Naive thymus-derived CD4-positive, alpha-beta T cell (primary cell): ENCODE measurements at places on chromosomes 7 and 10. TPM values are rescaled to one million over a fixed set of nuclear protein-coding genes. Genes with fewer than 3 reads are reported as not detected.
A peak's percentile ranks its signal among the peaks of the same experiment; 100 is the strongest.

HACD1 gene
- total RNA-seq, result 1.6 TPM

DNA sequence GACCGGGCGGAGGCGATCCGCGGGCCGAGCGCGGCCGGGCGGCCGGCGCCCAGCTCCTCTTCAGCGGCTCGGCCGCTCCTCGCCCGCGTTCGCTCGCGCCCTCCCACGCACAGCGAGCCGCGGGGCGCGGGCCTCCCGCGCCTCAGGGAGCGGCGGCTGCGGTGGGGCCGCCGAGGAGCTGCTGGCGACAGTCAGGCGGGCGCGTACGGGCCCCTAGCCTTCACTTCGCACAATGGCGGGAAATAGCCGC is at the start of gene MCMBP:
Gene MCMBP (minus strand): TSS at position 234 of the 250 bp plus-strand sequence. CDS start 259 bp downstream, outside the sequence.
- H3K4me3 ChIP-seq, result peak within 1 kb of the TSS; percentile 97
- no peak for DNase-seq
- H3K36me3 ChIP-seq, result no peaks in the 10 kb centered on the region
- H3K27ac ChIP-seq, result peak within 1 kb of the TSS; percentile 84

- H3K4me1 ChIP-seq, result no peaks in the 10 kb centered on the region
- no peak overlapping the region for H3K27ac ChIP-seq
- H3K36me3 ChIP-seq, result no peaks in the 10 kb centered on the region
- H3K4me3 ChIP-seq, result no peak overlapping the region
These were observed 72.4 kb downstream of the SKAP2 start for GRCh38 chr7:26792006-26792405.

- H3K36me3 ChIP-seq, result no peaks in the 10 kb centered on the region
- H3K27ac ChIP-seq, result no peak overlapping the region
- H3K4me3 ChIP-seq, result no peak overlapping the region
- no peak for DNase-seq
These were observed 1.6 kb upstream of the NRG3 start for GRCh38 chr10:81873231-81873931.

DNA sequence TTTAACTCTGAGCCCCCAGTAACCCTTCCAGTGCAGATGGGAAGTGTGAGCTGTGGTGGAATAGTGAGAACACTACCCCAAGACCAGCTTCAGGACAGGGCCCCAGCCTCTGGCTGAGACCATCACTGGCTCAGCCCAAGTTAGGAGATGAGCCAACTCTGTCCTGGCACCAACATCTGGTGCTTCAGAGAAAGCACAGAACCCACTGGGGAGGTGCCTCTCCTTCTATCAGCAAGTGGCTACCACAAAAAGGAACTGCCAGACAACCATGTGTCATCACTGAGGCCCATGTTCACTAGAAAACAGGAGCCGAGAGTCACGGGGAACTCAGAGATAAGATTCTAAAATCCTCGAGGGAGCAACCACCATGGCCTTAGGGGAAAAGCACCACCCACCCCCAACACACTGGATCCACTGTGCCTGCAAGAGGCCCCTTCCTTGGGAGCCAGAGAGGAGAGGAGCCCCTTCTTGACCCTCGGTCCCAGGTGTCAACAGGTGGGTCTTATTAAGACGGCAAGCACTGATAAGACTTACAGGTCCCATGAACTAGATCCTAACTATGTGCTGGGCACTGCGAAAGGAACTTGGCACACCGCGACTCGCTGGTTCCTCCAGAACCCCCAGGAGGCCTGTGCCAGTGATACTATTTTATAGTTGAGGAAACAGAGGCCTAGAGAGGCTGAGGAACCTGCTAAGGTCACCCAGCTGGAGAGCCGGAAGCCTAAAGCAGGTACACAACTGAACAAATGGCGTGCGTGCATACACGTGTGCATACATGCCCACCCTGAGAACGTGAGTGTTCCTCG is 102.7 kb downstream of the FAM53B start:
- H3K4me1 ChIP-seq, result peaks cover 55% of the 10 kb centered on the region
- DNase-seq, result no peak
- no peaks in the 10 kb centered on the region for H3K27me3 ChIP-seq
- no peak overlapping the region for H3K4me3 ChIP-seq
- H3K36me3 ChIP-seq, result no peaks in the 10 kb centered on the region

GPER1 gene
- total RNA-seq, result not detected in 2 replicates

GRCh38 chr10:30849231-30850035 is 182.2 kb downstream of the ZNF438 start:
- H3K36me3 ChIP-seq, result no peaks in the 10 kb centered on the region
- no peaks in the 10 kb centered on the region for H3K27me3 ChIP-seq
- H3K4me3 ChIP-seq, result no peak overlapping the region
- H3K27ac ChIP-seq, result no peak overlapping the region
- DNase-seq, result no peak

LRRC4 gene
- total RNA-seq, result 0.57 TPM

CYP3A7 gene
- total RNA-seq, result not detected in 2 replicates

- no peak overlapping the region for H3K27ac ChIP-seq
- no peaks in the 10 kb centered on the region for H3K27me3 ChIP-seq
- DNase-seq, result peak; percentile 55
- no peaks in the 10 kb centered on the region for H3K4me1 ChIP-seq
These were observed 41.8 kb upstream of the HYCC1 start for GRCh38 chr7:23055582-23056178.

GRCh38 chr7:121936951-121937623 is 64.1 kb downstream of the PTPRZ1 start:
- no peaks in the 10 kb centered on the region for H3K27me3 ChIP-seq
- H3K27ac ChIP-seq, result no peak overlapping the region
- H3K4me1 ChIP-seq, result no peaks in the 10 kb centered on the region
- no peaks in the 10 kb centered on the region for H3K36me3 ChIP-seq
- no peak for DNase-seq
- no peak overlapping the region for H3K4me3 ChIP-seq

DNA sequence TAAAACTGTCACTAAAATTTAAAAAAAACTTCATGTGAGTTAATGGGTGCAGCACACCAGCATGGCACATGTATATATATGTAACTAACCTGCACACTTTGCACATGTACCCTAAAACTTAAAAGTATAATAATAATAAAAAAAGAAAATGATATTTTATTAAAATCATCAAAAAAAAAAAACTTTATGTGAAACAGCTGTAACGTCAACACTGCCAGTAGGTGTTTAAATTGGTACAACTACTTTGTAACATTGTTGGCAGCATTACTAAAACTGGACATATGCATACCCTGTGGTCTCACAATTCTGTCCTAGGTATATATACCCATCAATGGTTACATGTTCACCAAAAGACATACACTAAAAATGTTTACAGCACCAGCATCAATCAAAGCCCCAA is 82.1 kb downstream of the NDUFB2 start:
- H3K27me3 ChIP-seq, result no peaks in the 10 kb centered on the region
- no peak for DNase-seq
- H3K36me3 ChIP-seq, result peaks cover 25% of the 10 kb centered on the region
- no peak overlapping the region for H3K4me3 ChIP-seq

GRCh38 chr7:71237945-71238344 is 106.0 kb downstream of the GALNT17 start:
- no peaks in the 10 kb centered on the region for H3K4me1 ChIP-seq
- no peak for DNase-seq
- H3K36me3 ChIP-seq, result no peaks in the 10 kb centered on the region
- no peak overlapping the region for H3K4me3 ChIP-seq

- no peaks in the 10 kb centered on the region for H3K27me3 ChIP-seq
- DNase-seq, result peak; percentile 63
- no peaks in the 10 kb centered on the region for H3K36me3 ChIP-seq
- peaks cover 3% of the 10 kb centered on the region for H3K4me1 ChIP-seq
- H3K27ac ChIP-seq, result no peak overlapping the region
These were observed 6.9 kb upstream of the SH2B2 start for GRCh38 chr7:102279537-102280400.

IL15RA gene
- 5.6 TPM for total RNA-seq

TMEM184A gene
- not detected for total RNA-seq

- DNase-seq, result no peak
- H3K27me3 ChIP-seq, result no peaks in the 10 kb centered on the region
- H3K36me3 ChIP-seq, result no peaks in the 10 kb centered on the region
- H3K4me3 ChIP-seq, result no peak overlapping the region
These were observed 142.5 kb upstream of the LRRTM3 start for GRCh38 chr10:66783316-66783715.

EIF5AL1 gene
- total RNA-seq, result 0.15 and 0.18 TPM in 2 replicates

PROSER2 gene
- total RNA-seq, result 1.8 TPM

- no peaks in the 10 kb centered on the region for H3K36me3 ChIP-seq
- no peak overlapping the region for H3K27ac ChIP-seq
- H3K4me1 ChIP-seq, result no peaks in the 10 kb centered on the region
- H3K27me3 ChIP-seq, result no peaks in the 10 kb centered on the region
These were observed 1.6 kb upstream of the ADAP1 start for GRCh38 chr7:956031-956430.

GRCh38 chr7:23315366-23315765 is 16.2 kb downstream of the MALSU1 start:
- no peak overlapping the region for H3K27ac ChIP-seq
- H3K4me1 ChIP-seq, result no peaks in the 10 kb centered on the region

DNA sequence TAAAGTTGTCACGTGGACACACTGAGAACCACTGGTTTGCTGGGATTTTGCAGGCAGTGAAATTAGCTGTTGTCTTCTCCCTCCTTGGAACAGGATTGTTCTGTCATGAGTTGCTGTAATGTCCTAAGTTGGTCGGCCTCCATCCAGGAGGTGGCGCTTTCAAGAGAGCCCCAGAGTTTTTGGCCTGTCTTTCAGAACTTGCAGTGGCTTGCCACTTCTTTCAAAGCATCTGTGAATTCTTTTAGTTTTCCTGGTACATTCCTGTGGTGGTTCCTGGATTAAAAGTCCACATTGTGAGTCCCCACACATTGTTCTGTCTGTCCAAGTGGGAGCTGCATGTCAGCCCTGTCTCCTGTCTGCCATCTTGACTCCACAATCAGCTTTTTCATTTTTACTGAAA is 133.8 kb downstream of the PON1 start:
- H3K36me3 ChIP-seq, result no peaks in the 10 kb centered on the region
- DNase-seq, result no peak
- H3K27ac ChIP-seq, result no peak overlapping the region
- no peaks in the 10 kb centered on the region for H3K4me1 ChIP-seq

CALHM3 gene
- not detected for total RNA-seq

ZNF467 gene
- 4.0 TPM for total RNA-seq

SLC26A5 gene
- total RNA-seq, result not detected

- H3K4me1 ChIP-seq, result no peaks in the 10 kb centered on the region
- no peaks in the 10 kb centered on the region for H3K36me3 ChIP-seq
- H3K4me3 ChIP-seq, result no peak overlapping the region
- H3K27me3 ChIP-seq, result no peaks in the 10 kb centered on the region
These were observed 34.6 kb downstream of the MALSU1 start for GRCh38 chr7:23333671-23334246.

MUC12 gene
- total RNA-seq, result not detected

OTUD1 gene
- 20.3 and 20.7 TPM in 2 replicates for total RNA-seq

GRCh38 chr7:3027005-3027845 is 16.4 kb downstream of the CARD11 start:
- H3K27ac ChIP-seq, result no peak overlapping the region
- H3K27me3 ChIP-seq, result no peaks in the 10 kb centered on the region
- peaks cover 9% of the 10 kb centered on the region for H3K4me1 ChIP-seq
- H3K36me3 ChIP-seq, result peaks cover 32% of the 10 kb centered on the region
